ENCODE measurements at places on chromosomes 1 and 21.

GRCh38 chr1:183234660-183235476, 48.8 kb downstream of the LAMC2 start:
- no peak for DNase-seq

DNA sequence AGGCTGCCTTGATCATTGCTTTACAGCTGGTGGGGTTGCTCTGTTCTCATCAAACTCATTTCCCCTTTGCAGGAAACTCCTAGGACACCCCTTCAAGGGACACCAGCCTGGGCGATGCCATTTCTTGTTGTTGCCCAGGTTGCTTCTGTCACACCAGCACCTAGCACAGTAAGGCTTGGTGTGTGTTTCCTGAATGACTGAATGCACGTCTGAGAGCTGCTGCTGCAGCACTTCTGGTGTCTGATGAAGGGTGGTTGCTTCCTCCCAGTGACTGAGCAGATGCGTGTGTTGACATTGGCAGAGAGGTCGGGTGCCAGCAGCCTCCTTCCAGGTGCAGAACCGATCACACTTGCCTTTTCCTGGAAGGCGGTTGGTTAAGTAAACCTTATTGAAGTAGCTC, 477.4 kb downstream of the CAMTA1 start:
- no peak for DNase-seq

- DNase-seq: no peak
Observed at GRCh38 chr1:162235241-162235800, 141.3 kb downstream of the SPATA46 start.

DNA sequence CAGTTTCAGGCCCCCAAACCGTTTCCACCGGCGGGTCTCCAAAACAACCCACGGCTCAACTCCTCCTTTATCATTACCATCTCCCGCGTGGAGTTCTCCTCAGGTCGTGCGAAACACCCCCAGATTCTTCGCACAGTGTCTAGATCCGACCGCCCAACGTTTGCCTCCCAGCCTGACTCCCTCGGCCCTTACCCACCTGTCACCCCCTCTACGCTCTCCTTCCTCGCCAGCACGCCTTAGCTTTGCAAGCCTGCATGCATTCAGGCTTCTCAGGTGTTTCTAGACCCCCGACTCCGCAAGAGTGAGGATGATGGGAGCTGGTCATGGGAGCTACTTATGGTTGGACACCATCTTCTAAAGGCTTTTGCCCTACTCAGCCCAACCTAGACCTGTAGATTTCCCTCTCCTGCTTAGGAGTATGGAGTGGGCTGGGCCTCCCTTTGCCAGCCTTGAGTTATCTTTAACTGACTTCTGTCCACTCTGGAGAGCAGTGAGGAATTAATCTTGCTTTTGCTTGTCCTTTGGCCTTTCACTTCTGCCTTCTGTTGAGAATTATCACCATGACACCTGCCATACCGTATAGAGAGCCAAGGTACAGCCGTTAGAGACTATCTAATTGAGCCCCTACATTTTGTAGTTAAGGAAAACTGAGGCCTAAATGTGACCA, 865 bp downstream of the ATP5IF1 start:
- DNase-seq: no peak

DNA sequence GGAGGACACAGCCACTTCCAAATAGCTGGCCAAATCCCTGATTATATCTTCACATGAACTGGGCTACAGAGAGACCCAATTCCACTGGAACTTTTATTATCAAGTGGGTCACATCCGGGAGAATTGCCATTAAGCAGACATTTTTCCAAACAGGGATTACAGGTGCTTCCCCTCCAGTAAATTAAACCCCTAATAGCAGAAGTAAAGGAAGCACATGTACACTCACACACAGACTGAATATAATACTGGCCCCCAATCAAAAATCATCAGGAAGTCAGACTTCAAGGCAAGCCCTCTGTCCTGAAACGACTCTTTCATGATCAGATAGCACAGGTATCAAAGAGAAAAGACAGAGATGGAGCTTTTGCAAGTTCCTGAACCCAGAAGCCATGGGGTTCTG, 118.6 kb upstream of the PPP2R5A start:
- no peak for DNase-seq

DNA sequence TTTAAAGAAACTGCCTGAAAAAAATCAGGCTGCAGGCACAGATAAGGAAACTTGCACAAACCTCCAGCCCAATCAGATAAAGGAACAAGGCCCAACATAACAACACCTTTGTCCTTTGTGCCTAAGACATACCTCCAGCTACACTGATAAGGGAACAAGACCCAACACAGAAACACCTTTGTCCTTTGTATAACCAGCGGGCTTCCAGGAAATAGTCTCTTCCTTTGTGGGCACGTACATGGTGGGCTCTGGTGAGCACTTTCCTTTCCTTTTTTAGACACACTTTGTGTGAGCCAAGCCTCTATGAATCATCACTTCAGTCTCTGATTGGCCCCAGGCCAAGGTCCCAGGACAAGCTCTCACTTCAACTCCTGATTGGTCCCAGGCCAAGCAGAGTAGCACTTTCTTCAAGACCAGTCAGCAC, 23.6 kb downstream of the ZNF670 start:
- no peak for DNase-seq

DNA sequence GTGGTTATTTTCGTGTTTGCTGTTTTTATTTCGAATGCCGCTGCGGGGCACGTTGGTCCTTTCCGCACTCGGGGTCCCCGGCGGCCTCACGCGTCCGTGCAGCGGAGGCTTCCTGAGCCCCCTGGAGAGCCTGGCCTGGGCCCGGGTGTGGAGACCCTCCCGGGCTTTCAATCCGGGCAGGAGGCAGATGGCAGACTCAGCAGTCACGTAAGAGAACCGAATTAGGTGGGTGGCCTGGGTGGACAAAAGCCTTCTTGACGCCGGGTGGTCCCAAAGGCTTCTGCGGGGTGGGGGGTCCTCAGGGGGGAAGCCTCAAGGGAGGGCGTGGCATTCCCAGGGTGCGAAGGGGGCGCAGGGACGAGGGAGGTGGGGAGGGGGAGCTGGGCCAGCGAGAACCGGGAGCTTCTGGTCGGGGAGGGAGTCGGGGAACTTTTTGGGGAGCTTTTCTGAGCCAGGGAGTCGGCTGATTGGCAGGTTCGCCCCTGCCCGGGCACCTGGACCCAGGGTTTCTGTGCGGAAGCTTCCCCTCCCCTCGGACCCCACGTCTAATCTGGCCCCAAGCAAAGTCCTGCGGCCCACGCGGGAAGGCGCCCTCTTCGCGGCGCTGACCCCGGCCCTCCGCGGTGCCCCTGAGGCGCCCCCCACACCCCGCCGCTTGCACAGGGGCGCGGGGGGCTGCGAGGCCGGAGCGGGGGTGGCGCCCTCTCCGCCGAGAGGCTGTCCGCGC, 1.3 kb upstream of the HES4 start:
- DNase-seq: no peak

DNA sequence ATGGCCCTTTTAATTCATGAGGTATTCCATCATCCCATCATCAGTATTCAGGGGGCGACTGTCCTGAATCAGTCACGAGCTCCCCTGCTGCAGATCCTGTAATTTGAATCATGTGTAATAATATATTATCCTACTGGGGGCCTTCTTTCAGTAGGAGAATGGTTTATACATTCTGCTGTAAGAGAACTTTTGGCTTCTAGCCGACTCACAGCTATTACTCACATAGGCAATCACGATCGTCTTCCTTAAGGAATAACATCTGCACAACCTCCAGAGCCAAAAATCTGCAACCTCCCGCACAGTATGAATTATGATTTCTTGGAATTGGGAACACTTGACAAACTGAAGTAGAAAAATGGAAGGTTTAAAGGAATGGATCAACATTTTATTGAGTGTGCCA, 343.0 kb downstream of the USP25 start:
- no peak for DNase-seq

DNA sequence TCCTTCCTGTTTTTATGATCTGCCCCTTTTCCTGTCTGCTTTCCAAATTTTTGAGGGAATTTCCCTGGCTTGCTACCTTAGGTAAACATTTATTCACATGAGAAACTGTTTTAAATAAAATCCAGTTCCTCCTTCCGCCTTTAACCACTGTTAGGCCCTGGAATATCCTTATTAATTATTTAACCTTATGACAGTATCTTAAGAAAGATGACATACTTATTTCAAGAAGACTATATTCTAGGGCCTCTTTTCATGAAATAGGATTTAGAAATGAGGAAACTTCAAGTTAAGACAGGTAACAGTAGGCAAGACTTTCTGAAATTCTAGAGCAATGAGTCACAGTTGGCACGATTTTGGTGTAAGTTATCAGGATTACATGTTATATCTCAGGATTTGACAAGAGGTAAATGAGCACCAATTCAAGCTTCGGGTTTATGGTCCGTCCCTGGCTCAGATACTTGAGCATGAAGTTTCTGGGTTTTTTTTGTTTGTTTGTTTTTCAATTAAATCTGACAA, 2.0 kb upstream of the TNFSF18 start:
- no peak for DNase-seq

DNA sequence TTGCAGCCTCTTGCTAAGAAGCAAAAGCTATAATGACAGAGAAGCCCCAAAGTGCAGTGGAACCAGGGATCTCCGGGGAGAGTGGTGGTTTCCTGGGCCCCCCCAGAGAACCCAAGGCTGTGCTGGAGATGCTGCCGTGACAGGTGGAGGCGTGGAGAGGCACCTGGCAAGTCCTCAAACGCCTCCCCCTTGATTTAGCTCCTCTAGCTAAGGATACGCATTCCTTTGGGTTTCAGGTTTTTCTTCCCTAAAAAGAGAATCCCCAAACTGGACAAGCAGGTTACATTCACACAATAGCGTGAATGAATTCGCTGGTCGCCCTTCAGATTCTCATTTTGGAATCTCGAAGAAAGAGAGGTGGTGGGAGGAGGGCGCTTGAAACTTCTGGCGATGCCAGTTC, 853 bp upstream of the ATP1A1 start:
- no peak for DNase-seq

DNA sequence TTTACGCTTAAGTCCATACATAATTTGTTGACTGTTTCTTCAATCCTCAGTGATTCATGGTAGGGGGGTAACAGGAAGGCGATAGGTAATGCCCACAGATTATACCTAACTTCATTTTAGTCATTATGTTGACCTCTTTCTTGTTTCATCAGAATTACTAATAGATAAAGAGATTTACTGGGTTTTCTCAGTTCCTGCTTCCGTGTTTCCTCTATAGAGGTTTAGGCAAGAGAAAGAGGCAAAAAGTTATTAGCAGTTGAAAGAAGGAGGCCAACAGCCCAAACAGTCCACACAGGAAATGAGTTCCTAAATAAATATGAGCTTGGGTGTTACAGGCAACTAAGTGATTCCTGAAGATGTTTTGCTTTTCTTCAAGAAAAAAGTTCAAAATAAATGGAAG, 17.9 kb upstream of the CLCA1 start:
- DNase-seq: no peak

- DNase-seq: no peak
Observed at GRCh38 chr1:6472391-6472790, 6.4 kb upstream of the TNFRSF25 start.

DNA sequence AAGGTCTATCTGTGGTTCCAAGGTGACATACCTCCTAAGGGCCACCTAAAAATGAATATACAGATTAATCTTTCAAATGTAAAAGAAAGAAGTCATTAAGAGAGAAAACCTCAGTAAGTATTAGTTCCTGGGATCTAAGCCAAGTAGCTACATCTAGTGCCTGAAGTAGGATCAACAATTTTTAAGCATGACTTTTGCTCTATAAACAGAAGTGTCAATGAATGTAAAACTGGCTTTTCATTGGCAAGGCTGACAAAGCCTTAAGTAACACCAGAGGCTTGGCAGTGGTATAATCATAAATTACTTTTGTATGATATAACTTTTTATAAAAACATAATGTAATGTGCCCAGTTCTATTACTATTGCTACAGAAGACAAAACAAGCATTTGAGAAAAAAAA, 12.2 kb upstream of the ACADM start:
- DNase-seq: no peak

GRCh38 chr1:204701229-204701628, 15.7 kb upstream of the LRRN2 start:
- DNase-seq: no peak

DNA sequence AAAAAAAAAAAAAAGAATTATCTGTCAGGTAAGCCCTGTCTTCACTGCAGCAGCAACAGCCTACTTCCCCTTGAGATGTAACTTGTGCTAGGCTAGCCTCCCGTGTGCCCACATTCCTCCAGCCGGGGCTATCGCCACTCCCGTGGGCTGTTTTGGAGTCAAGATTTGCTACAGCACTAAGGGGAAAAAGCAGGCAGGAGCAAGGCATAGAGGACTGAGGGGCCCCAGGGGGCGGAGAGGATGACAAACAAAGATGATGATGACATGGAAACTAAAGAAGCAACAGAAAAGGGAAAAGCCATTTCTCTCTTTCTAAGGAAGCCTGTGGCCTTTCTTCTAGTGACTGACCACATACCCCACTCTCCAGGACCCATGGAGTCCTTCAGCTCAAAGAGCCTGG, 1.9 kb downstream of the TNFAIP8L2 start:
- no peak for DNase-seq

DNA sequence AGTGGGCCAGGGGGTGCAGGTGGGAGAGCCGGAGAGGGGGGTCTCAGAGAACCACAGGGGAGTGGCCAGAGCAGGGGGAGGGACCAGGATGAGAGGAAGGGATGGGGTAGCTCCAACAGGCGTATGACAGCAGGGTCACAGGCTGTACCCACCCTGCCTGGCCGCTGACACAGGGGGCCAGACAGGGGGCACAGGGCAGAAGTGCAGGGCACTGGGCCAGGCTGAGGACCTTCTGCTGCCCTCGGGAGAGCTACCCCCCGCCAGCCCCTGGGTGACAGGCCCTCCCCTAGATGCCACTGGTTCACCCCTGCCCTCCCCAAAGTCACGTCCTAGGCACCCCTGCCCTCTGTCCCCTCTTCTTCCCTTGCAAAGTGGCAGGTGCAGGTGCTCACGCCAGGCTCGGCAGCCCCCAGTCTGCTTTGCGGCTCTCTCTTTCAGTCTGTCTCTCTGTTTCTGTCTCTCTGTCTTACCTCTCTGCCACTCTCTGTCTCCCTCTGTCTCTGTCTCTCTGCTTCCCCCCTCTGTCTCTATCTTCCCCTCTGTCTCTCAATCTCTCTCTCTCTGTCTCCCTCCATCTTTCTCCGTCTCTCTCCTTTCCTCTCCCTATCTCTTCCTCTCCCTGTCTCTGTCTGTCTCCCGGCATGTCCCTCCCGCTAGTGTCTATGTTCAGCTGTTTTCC, 48.5 kb downstream of the WNT9A start:
- DNase-seq: no peak

- DNase-seq: no peak
Observed at GRCh38 chr1:234659538-234659937, 49.6 kb upstream of the IRF2BP2 start.

DNA sequence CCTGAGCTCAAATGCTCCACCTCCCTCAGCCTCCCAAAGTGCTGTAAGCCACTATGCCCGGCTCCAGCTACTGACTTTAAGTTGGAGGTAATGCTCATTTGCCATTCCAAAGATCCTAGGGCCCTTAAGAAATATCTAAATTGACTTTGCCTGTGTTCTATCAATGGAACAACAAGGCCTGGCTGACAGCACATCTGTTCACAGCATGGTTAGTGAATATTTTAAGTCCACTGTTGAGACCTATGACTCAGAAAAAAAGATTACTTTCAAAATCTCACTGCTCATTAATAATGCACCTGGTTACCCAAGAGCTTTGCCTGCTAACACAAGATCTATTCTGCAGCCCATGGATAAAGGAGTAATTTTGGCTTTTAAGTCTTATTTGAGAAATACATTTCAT, 3.5 kb upstream of the SSX2IP start:
- DNase-seq: no peak

GRCh38 chr21:26754853-26755252, 90.4 kb downstream of the ADAMTS1 start:
- DNase-seq: no peak

- no peak for DNase-seq
Observed at GRCh38 chr1:221675880-221676800, 65.7 kb downstream of the DUSP10 start.

Measured in hematopoietic multipotent progenitor cell (in vitro differentiated cells).